Natural killer cell (primary cell): ENCODE measurements at places on chromosomes 2 and 18.

DNA sequence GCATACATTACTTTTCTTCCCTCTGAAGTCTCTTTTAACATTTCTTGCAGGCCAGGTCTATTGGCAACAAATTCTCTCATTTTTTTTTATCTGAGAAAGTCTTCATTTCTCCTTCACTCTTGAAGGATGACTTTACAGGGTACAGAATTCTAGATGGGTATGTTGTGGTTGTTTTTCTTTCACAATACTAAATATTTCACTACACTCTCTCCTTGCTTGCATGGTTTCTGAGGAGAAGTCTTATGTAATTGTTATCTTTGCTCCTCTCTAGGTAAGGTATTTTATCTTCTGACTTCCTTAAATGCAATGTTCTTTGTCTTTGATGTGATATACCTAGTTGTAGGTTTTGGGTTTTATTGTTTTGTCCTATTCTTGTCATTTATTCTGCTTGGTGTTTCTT, 371.1 kb downstream of the FIGN start:
- no peak for DNase-seq

GRCh38 chr18:46338205-46338604, 234.0 kb downstream of the HAUS1 start:
- DNase-seq, result no peak

DNA sequence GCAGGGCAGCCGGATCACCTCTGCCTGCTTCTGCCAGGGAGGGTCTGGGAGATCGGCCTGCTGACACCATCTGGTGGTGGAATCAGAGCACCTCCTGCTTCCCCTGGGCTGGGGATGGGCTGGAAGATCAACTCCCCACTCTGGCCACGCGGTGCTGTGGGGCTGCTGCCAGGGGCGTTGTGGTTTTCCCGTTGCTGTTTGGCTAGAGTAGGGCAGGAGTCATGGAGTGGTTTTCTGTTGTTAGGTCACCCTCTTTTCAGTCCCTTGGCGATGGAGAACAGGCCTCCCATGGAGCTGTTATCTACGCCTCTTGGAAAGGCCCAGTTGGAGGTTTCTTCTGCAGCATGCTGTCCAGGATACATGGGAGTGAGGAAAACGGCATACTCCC, 15.2 kb downstream of the BCL2L11 start:
- peak; percentile 25 for DNase-seq

DNA sequence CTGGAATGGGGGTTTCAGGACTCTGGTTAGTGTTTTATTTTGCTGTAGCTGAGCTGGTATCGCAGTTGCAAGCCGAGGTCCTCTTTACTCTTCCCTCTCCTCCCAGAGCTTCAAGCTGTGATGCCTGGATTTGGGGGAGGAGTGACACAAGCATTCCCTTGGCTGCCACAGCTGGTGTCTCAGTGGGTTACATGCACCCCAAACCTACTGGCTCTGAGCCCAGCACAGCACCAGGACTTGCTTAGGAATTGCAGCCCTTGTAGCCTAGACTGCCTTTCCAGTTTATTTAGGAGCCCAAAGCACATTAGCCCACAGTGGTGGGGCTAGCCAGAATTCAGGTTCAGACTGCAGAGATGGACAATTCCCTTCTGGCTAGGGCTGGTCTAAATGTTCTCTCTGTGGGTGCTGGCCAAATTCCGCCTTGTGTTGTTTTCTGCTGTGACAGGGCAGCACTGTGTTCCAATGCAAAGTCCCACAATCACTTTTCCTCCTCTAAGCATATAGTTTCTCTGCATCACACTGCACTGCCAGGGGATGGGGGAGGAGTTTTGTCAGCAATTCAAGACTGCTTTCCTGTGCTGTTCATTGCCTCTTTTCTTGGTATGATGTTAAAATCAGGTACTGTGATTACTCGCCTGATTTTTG, 122.8 kb downstream of the SLC4A10 start:
- no peak for DNase-seq

- no peak for DNase-seq
Observed at GRCh38 chr18:57062844-57063243, 84.0 kb upstream of the BOD1L2 start.

DNA sequence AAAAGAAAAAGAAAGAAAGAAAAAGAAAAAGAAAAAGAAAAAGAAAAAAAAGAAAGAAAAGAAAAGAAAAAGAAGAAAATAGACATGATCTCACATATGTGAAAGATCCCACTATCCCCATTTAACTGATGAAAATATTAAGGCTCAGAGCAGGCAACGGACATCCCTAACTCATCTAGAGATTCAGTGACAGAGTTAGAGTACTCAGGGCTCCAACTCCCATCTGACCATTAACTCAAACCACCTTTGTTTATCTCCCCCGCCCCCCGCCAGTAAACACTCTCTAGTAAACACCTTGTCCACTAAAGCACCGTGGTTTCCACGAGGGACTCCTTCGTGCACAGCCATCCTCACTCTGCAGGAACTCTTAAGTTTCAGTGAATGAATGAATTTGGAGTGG, 142.9 kb downstream of the TGIF1 start:
- DNase-seq, result peak; percentile 24

- no peak for DNase-seq
Observed at GRCh38 chr2:85769236-85769982, 15.6 kb downstream of the ATOH8 start.

DNA sequence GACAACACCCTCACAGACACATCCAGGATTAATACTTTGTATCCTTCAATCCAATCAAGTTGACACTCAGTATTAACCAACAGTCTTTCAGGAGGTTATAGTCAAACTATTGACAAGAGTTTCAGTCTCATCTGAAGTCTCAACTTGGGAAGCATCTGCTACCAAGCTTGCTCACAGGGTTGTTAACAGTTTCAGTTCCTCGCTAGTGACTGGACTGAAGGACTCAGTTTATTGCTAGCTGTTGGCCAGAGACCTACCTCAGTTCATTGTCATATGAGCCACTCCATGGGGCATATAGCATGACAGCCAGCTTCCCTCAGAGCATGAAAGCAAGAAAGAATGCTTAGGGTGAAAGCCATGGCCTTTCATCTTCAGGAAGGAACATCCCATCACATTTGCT, 228.6 kb downstream of the EPHA4 start:
- no peak for DNase-seq

DNA sequence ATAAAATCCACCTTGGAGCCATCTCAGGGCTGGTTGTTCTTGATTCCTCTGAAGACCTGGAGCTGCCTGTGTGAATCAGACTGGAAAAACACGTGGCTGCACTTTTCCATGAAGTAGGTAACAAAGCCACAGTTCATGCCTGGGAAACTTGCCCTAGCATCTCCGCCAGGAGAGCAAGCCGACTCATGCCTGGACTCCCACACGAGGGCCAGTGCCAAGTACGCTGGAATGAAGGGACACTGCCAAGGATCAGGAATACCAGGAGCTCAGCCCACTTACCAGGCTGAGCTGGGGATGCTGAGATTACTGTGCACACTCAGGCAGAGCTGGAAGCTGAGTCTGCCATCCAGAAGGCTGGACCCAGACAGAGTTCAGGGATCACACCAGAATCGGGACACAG, 10.9 kb upstream of the FHL2 start:
- DNase-seq, result no peak

DNA sequence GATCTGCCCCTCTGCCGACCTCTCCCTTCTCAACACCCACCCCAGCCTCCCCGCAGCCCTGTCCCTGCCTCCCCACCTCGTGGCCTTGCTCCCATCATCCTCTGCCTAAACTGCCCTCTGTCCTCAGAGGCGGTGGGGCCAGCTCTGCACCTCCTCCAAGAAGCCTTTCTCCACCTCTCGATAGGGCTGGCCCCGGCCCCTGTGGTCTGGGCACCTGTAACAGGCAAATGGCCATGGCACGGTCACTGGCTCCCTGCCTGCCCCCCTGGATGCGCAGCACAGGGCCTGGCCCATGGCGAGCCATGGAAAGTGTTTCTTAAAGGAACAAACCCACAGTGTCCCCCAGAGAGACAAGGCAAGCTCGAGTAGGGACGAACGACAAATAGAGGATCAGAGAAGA, 42.0 kb downstream of the MYO7B start:
- no peak for DNase-seq

DNA sequence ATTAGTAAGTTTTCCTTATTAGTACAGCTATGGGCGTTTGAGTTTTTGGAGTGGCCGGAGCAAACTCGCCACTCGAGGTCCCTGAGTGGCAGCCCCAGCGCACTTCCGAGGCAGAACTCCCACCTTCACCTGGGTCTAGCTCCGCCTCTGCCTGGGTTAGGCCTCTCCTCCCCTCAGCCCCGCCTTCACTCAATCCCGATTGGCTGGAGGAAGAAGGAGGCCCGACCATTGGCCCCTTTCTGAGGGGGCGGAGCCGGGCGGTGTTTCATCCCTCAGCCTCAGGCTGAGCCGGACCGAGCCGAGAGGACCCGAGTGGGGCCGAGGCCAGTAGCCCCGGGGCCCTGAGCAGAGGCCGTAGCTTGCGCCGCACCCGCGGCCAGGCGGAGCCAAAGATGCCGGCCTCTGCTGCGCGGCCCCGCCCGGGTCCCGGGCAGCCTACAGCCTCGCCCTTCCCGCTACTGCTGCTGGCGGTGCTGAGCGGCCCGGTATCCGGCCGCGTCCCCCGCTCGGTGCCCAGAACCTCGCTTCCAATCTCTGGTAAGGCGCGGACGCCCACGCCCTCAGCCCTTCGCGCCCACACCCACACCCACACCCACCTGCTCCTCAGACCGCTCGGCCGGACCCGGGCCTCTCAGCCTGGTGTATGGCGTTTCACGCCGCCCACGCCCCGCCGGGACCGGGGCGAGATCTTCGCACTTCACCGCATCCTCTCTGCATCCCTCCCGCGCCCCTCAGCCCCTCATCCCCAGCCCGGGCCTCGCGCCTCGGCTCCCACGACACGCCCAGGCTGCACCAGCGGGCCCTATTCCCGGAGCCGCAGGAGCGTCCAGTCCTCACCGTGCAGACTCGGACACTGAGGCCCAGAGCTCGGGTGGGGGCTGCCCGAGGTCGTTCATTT, at the start of gene SEMA4F:
TSS of gene SEMA4F (plus strand) at position 263 of the 898 bp plus-strand sequence. CDS start at position 393, 130 bp downstream.
- peak; percentile 95 for DNase-seq

DNA sequence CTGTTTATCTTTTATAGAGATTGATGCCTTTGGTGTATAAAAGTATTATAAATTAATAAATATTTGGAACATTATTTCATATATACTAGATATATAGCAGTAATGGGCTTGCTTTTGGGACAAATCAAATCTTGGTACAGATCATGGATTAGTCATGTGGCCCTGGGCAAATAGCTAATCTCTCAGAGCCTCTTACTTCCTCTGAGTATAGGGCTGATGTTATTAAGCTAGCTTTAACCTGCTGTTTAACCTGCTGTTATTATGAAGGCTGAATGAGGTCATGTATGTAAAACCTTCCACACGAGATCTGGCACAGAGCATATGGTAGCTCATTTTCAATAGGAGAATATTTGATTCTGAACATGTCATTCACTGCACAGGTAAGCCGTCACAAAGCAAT, 5.7 kb downstream of the ITGB6 start:
- DNase-seq, result no peak

GRCh38 chr2:17599617-17600016, 59.1 kb downstream of the VSNL1 start:
- DNase-seq, result no peak

DNA sequence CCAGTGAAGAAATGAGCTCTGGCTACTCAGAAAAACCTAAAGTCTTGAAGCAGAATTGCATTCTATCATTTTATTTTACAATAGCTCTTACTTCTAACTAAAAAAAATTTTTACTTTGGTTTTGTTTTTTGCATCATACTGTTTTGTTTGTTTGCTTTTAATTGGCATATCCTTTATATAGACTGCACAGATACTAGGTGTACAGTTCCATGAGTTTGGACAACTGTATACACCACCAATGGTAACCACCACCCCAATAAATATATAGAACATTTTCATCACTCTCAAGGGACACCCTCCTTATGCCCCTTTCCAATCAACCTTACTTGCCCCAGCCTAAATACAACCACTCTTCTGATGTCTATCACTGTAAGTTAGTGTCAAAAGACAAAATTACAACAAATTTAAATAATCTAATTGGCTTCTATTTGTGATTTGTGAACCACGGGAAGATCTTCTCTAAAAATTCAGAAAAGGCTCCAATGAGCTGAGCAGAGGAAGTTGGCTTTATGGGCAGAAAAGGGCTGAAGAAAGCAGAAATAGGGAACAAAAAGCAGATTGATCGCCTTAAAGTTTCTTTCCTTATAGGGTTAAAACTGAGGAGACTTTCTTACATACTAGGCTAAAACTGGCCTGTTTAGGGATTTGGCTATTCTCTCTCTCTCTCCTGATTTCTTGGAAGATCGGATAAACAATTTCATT, 22.2 kb upstream of the SOS1 start:
- no peak for DNase-seq

DNA sequence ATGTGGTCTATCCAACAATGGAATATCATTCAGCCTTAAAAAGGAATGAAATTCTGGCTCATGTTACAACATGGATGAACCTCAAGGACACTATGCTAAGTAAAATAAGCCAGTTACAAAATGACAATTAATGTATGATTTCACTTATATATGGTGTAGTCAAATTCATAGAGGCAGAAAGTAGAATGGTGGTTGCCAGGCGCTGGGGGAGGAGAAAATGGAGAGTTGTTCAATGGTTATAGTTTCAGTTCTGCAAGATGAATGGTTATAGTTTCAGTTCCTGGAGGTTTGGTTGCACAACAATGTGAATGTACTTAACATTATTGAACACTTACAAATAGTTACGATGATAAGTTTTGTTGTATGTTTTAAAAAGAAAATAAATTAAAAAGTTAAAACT, 79.2 kb upstream of the IL1R2 start:
- DNase-seq, result no peak

- DNase-seq, result no peak
Observed at GRCh38 chr2:15908371-15908770, 32.0 kb upstream of the MYCN start.

DNA sequence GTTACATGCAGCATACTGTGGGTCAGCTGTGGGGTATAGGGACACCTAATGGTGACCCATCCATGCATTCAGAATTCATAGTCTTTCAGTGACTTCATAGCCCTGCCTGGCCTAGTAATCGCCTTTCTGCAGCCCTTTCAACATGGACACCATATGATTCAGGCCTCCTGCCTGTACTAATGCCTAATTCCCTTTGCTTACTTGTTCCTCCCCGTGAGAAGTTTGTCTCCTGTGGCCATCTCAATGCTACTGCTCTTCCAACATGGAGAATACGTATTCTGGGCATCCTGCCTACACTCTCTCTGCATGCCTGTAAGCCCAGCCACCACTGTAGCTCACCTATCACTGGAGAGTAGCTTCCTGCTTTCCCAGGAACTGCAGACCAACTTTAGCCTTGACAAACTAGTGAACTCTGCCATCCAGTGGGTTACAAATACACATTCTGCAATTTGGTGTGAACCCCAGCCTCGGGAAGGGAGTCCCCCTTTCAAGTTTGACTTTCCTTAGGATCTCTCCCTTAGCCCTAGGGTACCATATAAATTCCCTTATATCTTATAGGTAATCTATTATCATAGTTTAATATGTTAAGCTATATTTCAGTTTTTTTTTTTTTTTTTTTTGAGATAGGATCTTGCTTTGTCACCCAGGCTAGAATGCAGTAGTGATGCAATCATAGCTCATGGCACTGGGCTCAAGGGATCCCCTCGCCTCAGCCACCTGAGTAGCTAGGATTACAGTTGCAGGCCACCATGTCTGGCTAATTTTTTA, 22.3 kb downstream of the M1AP start:
- no peak for DNase-seq

- DNase-seq, result peak; percentile 24
Observed at GRCh38 chr2:7437716-7438632, 520.8 kb downstream of the RNF144A start.
